ENCODE measurements at places on chromosomes 13 and 19.

- DNase-seq: no peak
Measured at GRCh38 chr19:4980838-4981680, 12.1 kb downstream of the KDM4B start.

DNA sequence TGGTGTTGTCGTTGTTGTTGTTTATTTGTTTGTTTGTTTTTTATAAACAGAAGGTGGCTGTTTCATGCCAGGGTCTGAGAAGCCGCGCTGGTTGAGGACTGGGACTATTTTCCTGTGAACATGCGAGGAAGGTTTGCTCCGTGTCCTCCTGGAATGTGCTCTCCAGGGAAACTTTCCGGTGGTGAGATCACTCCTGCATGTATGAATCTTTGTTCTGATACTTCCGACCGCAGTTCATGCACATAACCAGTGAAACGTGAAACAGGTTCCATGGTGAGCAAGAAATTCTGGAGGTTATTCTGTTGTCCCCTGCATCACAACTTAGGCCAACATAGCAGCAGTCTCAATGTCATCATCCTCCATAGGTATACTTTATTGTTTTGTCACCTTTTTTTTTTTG is 187.6 kb upstream of the ARGLU1 start:
- no peak for DNase-seq

GRCh38 chr13:32737111-32737571 is 150.9 kb downstream of the PDS5B start:
- no peak for DNase-seq

- DNase-seq: no peak
Measured at GRCh38 chr19:6571167-6571566, 19.8 kb downstream of the CD70 start.

DNA sequence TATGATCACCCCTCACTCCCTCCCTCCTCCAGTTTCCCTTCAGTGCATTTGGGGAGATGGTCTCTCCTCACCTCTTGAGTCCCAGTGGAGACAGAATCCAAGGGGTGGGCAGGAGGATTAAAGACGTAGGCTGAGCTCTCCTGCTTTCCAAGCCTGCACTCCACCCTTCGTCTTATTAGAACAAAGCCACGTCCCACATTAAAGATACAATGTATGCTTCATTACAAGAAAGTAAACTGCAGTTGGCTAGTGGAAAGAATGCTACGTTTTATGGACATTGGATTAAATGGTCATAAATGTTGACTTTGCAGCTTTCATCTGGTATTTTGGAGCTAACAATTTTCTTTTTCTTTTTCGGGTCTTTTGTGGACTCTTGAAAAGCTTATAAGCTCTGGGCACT is 1.5 kb upstream of the KLK11 start:
- no peak for DNase-seq

DNA sequence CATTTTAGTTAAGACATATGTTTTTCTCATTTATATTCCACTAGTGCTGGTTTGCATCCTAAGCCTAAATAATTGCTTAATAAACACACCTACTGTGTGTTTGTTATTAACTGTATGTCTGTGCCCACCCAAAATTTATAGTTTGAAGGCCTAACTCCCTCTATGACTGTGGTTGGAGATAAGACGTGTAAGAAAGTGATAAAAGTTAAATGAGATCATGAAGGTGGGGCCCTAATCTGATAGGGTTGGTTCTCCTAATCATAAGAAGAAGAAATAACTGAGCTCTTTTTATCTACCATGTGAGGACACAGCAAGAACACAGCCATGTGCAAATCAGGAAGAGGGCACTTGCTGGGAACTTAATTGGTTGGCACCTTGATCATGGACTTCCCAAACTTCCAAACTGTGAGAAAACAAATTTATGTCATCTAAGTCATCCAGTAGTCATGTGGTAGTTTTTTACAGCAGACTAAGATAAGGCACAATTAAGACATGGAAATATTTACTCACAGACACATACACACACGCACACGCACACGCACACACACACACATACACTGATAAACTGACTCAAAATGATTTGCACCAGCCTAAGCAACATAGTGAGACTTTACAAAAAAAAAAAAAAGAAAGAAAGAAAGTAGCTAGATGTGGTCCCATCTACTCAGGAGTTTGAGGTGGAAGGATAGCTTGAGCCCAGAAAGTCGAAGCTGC is 662.1 kb downstream of the PCDH9 start:
- DNase-seq: no peak
